ENCODE measurements at places on chromosomes 7 and 10. TPM values are rescaled to one million over a fixed set of nuclear protein-coding genes. Genes with fewer than 3 reads are reported as not detected.

The WDR86 gene
- polyA plus RNA-seq = 19.5 TPM

The ETV1 gene
- polyA plus RNA-seq = 80.5 TPM

The ZWINT gene
- polyA plus RNA-seq = 92.4 TPM

The OPN1SW gene
- polyA plus RNA-seq = 1.3 TPM

The HEPACAM2 gene
- polyA plus RNA-seq = 2.3 TPM

The CCDC146 gene
- 28.6 TPM for polyA plus RNA-seq

DNA sequence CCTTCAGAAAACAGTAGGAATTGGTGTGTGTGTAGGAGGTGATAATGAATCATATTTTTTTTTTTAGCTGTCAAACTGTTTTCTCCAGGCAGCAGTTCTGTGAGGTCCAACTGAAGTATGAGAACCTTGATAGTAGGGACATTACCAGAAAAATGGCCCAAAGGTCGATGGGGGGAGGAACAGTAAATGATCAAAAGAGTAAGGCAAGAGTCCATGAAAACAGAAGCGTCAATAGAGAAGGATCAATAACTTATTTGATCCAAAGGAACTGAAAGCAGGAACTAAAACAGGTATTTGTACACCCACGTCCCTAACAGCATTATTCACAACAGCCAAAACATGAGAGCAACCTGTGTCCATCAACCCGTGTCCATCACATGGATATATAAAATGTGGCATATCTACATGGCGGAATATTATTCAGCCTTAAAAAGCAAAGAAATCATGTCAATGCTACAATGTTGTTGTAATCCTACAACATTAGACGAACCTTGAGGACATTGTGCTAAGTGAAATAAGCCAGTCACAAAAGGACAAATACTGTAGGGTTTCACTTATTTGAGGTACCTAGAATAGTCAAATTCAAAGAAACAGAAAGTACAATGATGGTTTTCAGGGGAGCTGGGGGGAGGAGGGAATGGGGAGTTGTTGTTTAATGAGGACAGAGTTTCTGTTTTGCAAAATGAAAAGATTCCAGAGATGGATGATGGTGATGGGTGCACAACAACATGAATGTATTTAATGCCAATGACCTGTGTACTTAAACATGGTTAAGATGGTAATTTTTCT is 214.0 kb upstream of the KLF14 start:
- no peak for DNase-seq

DNA sequence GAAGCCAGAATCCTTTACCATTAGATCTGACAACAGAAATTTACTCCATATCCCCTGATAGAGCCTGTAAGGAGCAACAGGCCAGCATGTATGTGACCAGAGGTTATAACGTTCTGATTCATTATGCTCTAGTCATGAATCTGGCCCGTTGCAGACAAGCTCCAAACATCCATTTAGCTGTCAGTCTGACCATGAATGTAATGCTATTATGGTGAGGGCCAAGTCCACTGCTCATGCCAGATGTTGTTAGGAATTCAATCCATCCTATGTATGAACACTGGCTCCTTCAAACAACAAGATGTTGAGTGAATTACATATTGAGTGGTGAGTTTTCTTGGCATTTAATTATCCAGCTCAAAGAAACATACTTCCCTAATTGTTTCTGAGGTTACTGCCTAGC is 610.1 kb upstream of the ANKRD30A start:
- DNase-seq = no peak

DNA sequence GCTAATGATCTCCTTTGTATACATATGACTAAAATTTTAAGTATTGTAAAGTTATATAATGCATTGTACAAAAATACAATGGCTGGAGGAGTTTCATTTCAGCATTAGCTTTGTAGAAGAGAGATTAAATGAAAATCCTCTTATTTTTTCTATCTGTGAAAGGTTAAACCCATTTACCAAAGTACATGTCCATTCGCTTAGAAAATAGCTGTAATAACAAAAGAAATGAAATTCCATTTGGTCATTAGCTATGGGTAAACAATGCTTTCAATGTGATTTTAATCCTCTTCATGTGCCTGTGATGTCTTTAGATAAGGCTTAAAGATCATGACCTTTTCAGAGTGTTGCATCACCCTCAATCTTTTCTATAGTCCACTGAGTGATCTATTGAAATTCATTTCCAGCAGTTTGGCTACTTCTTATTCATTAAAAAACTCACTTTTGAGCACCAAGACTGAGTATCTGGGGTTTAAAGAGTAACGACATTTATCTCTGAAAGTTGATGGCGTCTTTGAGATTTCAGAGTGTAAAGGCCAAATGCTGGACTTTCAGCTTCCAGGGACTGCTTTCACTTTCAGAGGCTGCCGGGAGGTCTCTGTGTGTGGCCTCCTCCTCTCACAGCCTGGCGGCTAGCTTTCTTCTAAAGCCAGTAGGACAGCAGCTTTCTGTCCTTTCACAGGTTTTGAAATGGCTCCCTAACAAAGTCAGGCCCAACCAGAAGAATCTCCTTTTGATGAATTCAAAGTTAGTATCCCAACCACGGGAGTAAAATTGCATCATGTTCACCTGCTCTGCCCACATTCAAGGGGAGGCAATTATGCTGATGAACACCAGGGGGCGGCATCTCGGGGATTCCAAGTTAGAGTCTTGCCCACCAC is 701.4 kb upstream of the COBL start:
- peak; percentile 83 for DNase-seq

- DNase-seq = no peak
Measured at GRCh38 chr10:13791483-13791882, 204.7 kb downstream of the PRPF18 start.

GRCh38 chr10:68732651-68733050 is 11.6 kb downstream of the CCAR1 start:
- DNase-seq = no peak

- DNase-seq = no peak
Measured at GRCh38 chr7:32583791-32584190, 88.5 kb downstream of the AVL9 start.

- DNase-seq = no peak
Measured at GRCh38 chr7:116316838-116317628, 106.7 kb downstream of the TES start.

- no peak for DNase-seq
Measured at GRCh38 chr10:121845044-121845784, 82.6 kb downstream of the ATE1 start.

DNA sequence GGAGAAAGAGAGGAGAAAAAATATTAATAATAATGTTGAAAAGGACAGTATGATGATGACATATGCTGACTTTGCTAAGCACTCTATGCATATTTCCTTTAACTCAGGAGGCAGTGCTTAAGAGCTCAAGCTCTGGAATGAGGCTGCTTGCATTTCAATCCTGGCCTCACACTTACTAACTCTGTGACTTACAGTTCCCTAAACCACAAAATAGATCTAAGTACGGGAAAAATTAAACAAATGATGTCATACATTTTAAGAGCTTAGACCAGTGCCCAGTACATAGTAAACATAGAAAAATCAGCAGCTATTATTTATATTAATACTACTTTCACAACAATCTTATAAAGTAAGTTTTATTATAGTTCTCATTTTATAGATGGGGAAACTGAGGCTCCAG is 61.3 kb downstream of the GFRA1 start:
- no peak for DNase-seq

DNA sequence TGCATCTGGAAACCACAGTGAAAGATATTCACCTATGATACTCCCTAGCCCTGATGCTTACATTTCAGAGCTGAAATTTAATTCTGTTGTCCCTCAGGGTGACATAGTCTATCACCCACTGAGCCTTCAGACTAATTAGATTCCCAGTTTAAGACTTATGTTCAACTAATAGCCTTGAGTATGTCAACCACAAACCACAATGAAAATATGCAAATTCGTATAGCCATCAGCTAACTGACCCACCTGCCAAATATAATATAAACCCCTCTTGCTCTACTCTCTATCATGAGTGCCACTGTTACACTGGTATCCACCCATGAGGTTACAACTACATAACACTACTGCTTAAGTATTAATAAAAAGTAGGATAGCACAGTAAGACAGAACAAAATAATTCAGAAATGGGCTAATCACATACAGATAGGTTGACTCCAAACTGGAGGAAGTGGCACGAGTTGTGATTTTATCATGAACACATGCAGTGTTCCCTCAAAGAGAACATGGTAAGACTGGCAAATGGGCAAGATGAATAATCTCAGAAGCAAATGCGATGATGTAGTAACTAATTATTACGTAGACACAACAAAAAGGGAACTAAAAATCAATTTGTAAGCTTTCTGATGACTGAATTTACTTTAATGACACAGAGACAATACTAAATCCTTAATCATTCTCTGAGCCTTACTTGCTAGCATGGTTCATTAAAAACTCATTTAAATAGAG is 290.6 kb downstream of the PARD3 start:
- DNase-seq = no peak

GRCh38 chr7:158280448-158281144 is 307.0 kb downstream of the PTPRN2 start:
- no peak for DNase-seq

- DNase-seq = no peak
Measured at GRCh38 chr10:131700506-131700905, 200.3 kb upstream of the PPP2R2D start.

DNA sequence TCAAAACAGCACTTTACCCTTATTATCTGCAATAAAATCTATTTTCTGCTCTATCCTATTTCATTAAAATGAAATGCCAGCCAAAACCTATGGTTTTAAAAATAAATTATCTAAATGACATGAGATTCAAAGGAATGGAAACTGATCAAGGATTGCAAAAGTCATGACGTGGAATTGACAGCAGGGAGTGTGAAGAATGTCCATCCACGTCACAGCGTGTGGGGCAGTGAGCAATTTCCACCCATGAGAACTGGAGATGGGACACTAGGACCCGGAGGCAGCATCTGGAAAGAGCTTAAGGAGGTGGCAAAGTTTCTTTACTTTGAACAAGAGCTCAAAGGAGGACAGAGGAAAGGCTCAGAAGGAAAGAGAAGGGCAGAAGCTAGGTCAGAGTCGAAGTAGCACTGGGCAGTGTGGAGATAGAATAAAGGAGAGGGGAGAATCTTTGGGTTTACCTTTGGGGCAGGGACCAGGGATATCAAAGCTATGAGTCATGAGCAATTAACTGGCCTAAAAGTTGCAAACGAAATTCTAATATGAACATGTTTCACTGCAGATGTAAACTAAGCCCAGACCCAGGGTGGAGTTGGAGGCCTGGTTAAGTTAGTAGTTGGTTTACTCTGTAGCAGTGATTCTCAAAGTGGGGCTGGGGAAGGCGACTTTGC is 24.9 kb upstream of the STK17A start:
- DNase-seq = no peak

DNA sequence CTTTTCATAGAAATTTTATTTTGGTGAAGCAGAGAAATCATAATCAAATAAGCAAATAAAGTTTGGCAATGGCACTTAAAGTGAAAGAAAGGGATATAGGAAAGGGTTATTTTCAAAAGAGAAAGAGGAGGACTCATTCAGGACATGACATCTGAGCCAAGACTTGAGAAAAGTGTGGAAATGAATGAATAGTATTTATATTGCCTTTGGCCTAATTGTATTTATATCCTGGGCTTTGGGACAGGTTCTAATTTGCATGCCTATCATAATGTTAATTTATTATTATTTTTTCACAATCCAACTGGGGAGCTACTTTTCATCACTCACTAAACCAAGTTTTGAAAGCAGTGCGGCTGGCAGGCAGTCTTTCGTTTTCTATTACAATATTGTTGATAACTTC is 376.8 kb downstream of the HGF start:
- DNase-seq = no peak

GRCh38 chr10:86958901-86959736 is 720 bp downstream of the SNCG start:
- DNase-seq = no peak

DNA sequence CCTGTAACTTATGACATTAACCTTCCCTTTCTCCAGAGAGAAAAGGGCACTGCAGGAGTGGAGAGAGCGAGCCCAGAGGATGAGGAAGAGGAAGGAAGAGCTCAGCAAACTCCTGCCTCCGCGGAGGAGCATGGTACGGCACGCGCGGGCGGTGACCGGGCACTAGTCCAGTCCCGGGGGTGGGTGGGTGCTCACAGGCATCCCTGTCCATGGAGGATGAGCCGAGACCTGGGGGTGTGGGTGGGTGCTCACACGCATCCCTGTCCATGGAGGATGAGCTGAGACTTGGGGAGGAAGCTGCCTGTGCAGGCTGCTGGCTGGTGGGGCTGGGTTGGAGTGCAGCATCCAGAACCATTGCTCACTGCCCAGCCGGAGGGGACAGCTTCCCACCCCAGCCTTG is 23.8 kb downstream of the LRRC27 start:
- no peak for DNase-seq

- DNase-seq = no peak
Measured at GRCh38 chr7:102859084-102859798, 53.6 kb upstream of the LRRC17 start.

DNA sequence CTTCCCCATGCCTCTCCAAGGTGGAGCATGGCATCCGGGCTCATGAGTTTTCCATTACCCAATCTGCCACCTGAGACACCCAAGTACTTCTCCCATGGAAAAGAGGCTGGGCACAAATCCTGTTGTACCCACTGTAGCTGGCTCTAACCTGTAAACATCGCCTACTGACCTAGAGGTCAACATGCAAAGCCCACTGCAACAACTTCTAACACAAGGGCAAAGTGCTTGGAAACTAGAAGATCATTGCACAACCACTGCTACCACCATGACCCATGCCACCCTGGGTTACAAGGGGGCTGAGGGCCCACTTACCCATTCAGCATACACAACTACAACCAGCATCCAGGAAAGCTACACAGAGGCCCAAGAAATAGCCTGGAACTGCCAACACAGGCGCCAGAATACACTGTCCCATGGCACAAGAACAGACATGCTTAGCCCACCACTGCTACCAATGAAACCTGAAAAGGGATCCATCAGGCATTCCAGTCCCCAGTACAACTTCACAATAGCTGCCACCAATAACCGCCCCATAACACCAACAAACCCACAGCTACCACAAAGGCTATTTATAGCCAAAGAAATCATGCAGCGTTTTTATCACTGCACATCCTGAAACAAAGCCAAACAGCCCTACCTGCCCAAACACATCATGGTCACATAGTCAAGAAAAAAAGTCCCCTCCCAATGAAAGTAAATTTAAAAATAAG is 63.4 kb downstream of the RNF32 start:
- no peak for DNase-seq

- DNase-seq = no peak
Measured at GRCh38 chr7:19145434-19146115, 354 bp upstream of the FERD3L start.

- no peak for DNase-seq
Measured at GRCh38 chr10:128934492-128934891, 532.5 kb upstream of the MGMT start.

DNA sequence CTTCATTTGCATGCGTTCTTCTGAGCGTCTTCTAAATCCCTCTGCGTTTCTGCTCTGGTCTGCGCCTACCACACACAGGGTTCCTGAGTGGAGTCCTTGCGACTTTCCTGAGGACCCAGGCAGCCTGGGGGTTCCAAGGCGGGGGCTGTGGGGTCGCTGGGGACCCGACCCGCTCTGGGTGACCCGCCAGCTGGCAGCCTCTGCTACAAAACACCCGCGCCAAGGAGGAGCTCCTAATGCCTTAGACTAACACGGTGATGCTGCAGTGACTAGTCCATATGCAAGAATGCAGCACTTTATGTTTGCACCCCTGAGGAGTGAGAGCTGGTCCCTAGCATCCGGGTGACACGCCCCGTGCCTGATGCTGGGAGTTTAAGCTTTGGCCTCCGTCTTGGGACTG is 367.0 kb upstream of the POM121L12 start:
- DNase-seq = no peak
